ENCODE measurements at places on chromosomes 1 and 21.

- DNase-seq, result no peak
Measured at GRCh38 chr1:199698222-199698621, 329.3 kb upstream of the NR5A2 start.

GRCh38 chr1:173506437-173506836 is 29.3 kb downstream of the PRDX6 start:
- no peak for DNase-seq

DNA sequence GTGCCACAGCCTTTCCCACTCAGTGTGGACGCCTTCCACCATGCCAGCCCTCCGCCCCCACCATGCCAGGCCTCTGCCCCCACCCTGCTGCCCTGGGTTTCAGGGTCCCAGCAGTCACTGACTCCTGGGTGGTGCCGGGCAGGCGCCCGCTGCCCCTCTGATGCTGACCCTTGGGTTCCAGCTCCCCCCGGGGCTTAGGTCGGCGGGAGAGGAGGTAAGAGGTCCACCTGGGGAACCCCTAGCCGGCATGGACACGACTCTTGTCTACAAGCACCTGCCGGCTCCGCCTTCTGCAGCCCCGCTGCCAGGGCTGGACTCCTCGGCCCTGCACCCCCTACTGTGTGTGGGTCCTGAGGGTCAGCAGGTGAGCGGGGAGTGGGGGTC is 7.0 kb upstream of the PFKL start:
- DNase-seq, result no peak

- DNase-seq, result no peak
Measured at GRCh38 chr1:50426702-50427085, 3.5 kb upstream of the DMRTA2 start.

DNA sequence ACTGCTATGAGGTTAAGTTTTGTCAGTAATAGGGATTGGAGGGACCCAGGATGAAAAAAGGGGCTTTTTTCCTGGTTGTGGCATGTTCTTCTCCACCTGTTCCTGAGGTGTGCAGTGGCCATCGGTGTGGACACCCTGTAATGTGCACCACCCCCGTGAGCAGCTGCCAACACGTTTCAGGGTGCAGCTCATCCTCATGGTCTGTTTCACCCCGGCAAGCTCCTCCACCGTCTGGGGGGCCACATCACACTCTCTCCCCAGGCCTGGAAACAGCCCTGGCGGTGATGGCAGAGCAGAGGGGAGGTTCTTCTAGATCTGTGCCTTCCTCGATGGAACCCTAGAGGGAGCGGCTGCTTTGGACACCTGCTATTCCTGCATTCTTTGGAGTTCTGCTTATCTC is 435.4 kb downstream of the MATN1 start:
- DNase-seq, result no peak

- DNase-seq, result no peak
Measured at GRCh38 chr1:116732726-116733125, 21.5 kb upstream of the CD2 start.

DNA sequence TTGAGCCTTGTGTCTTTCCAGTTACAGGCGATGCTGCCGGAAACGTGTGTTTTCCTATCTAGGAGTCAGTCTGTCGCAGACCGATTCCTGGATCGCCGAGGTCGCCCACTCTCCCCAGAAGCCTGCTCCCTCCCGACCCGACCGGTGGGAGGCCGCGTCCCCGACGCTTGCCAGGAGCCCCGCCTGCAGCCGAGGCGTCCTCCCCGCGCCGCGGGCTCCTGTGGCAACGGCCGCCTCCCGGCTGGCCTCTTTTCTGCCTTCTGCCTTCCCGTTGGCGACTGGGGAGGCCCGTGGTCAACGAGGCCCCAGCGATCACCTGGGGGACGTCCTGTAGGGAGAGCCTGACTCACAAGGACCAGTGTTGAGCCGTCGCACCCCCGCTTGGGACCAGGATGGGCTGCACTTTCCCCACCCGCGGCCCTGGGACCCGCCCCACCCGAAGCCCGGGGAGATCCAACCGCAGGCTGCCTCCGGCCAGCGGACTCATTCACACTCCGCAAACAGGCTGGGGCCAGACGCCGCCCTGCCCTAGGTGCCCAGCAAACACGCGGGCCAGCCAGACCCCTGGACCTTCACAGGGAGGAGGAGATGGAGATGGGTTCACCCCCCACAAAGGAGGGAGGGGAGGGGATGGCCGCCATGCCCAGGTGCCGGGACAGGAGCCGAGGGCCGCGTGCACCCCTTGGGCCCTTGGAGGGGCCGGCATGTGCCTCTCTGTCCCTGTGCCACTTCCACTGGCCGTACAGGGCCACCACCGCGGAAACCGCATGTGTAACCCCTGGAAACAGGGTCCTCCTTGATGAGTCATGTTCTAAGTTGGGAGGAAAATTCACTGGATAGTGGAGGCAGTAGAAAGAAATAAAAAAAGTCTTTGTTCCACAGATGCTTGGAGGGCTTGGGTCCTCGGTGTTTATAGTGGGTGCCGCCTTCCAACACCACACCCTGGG is 7.2 kb upstream of the COL6A1 start:
- peak; percentile 79 for DNase-seq

- DNase-seq, result no peak
Measured at GRCh38 chr1:196207612-196208217, 400.5 kb downstream of the KCNT2 start.

DNA sequence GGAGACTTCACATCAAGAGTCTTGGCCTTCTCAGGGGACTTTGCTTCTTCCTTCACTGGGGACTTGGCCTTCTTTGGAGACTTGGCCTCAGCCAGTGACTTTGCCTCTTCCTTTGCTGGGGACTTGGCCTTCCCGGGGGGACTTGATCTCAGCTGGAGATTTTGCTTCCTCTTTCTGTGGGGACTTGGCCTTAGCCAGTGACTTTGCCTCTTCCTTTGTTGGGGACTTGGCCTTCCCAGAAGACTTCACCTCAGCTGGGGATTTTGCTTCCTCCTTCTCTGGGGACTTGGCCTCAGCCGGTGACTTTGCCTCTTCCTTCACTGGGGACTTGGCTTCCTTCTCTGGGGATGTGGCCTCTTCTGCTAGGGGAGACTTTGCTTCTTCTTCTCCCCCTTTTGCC is 13.5 kb upstream of the CD2 start:
- DNase-seq, result no peak

- DNase-seq, result no peak
Measured at GRCh38 chr1:155266553-155266952, 4.4 kb upstream of the SCAMP3 start.

DNA sequence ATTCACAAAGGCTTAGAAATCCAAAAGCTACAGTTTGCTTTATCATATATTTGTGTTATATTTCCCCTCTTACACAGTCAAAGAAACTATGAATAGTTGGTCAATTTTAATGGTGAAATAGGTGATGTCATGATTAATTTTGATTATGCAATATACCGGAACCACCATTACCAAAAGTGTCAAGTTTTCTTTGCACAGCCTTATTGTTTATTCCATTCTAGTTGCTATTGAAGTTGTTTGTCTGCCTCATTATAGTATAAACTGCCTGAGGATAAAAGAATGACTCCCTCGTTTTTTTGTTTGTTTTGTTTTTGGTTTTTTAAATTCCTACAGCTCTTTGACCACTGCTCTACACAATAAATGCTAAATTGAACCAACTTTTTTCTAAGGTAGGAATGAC is 690.6 kb upstream of the ZP4 start:
- DNase-seq, result no peak

DNA sequence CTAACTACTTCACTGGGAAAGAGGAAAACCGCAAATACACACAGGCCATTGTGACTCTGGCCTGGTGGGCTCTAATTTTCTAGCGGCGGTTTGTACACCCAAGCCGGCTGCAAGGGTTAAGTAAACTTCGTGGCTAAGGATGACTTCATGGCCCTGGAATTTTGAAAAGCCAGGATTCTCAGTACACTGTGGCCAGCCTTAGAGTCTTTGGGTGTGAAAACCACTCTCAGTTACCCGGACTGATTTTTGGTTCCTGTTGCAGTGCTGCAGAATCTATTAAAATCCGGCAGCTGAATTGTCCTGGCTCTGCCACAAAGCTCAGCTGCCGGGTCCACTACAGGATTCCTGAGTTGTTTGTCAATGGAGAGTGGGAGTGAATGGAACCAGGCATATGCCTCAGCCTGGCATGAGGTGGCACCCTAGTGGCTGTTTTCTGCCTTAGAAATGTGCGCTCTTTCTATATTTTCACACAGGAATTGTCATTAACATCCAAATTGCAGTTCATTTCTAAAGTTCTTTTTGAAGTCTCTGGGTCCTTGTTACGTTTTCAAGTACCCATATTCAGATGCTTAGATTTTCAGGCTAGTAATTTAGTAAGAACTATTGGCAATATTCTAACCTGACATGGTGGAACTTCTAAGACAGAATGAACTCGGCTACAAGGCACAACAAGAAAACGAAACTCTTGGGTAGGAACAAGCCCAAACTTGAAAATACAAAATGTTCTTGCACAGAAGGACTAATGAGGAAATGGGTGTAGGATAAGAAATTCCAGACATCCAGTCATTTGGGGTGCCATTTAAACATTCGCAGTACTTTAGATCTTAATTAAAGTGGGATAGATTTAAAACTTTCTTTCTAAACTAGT is 255.9 kb downstream of the NFIA start:
- peak; percentile 78 for DNase-seq

DNA sequence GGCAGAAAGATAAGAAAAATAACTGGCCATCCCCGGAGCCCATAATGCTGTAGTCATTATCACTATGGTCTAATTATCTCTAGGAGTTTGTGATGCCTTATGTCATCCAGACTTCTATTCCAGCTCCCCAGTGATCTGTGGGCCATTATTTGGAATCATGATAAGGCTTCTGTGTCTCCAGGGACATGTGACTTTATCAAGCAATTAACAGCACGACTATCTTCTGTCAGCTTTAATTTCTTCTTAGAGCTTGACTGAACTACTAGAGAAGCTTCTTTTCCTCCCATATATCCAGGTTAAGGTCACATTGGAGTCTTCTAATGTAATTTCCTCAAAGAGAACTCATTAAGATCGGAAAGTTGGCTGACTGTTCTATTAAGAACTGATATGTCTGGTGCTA is 100.4 kb downstream of the LHX8 start:
- DNase-seq, result no peak

GRCh38 chr21:26130249-26130881 is 40.2 kb downstream of the APP start:
- DNase-seq, result no peak
